Stimulated activated CD8-positive, alpha-beta memory T cell treated with anti-CD3 and anti-CD28 coated beads, Interleukin-4, amount 100 ng/mL, for 48 hours (primary cell): ENCODE measurements at places on chromosomes 5 and 9.
A peak's percentile ranks its signal among the peaks of the same experiment; 100 is the strongest.

- no peak for DNase-seq
Measured at GRCh38 chr5:171906066-171906570, 100.3 kb downstream of the FBXW11 start.

GRCh38 chr9:34501889-34502425, 20.8 kb downstream of the ENHO start:
- DNase-seq, result no peak

DNA sequence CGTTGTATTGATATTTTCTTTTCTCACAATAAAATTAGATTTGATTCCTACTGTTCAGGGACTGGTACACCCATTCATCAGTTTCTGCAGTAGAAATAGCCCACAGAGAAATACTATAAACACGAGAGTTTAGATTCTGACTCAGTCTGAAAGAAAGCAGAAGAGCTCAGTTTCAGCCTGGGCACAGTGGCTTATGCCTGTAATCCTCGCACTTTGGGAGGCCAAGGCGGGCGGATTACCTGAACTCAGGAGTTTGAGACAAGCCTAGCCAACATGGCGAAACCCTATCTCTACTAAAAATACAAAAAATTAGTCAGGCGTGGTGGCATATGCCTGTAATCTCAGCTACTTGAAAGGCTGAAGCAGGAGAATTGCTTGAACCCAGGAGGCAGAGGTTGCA, 8.6 kb downstream of the ITK start:
- DNase-seq, result peak; percentile 72

DNA sequence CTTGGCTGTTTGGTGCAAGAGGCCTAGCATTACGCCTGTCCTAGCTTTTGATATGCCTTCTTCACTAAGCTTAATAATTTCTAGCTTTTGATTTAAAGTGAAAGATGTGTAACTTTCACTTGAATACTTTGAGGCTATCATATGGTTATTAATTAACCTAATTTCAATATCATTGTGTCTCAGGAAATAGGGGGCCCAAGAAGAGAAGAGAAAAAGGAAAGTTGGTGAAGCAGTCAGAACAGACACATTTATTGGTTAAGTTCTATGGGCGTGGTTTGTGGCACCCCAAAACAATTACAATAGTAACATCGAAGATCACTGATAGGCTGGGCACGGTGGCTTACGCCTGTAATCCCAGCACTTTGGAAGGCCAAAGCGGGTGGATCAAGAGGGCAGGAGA, 40.9 kb upstream of the F2RL2 start:
- no peak for DNase-seq

DNA sequence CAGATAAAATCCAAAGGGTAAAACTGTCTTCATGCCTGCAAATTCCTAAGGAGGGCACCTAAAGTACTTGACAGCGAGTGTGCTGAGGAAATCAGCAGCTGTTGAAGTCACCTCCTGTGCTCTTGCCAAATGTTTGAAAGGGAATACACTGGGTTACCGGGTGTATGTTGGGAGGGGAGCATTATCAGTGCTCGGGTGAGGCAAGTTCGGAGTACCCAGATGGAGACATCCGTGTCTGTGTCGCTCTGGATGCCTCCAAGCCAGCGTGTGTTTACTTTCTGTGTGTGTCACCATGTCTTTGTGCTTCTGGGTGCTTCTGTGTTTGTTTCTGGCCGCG, 727 bp upstream of the ADRB2 start:
- no peak for DNase-seq

- no peak for DNase-seq
Measured at GRCh38 chr9:37727013-37727412, 26.6 kb upstream of the TRMT10B start.

DNA sequence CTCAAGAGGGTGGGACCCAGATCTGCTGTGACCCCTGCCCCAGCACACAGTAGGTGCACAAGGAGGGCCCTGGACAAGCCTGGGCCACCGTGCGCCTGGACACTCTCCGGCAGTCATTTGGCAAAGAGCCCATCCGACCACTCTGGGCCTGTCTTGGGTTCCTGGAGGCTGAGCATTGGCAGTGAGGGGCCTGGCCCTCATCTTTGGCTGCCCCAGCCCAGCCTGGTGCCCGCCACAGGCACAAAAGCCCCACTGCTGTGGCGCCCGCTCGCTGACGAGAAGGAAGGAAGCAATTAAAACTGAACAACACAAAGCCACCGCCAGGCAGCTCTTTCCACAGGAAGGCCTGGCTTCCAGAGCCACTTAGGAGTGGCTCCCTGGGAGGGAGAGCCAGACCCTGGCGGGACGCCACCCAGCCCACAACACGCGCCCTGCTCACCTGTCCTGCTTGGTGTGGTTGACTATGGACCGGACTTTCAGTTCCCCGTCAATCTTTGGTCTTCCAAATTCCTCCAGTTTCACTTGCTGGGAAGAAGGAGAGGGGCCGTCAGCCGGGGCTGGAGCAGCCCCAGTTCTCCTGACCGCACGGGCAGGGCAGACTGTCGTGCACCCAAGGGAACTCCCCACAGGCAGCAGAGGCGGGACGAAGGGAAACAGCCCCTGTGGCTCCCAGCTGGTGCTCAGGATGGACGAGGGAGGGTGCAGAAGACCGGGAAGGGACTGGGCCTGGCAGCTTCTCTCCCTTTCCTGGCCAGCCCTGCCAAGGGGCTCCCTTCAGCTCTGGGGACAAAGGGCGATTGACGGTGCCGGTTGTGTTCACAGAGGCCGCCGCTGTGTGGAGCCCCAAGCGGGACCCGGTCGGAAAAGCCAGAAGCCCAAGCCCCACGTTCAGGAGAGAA, 50.9 kb upstream of the SARDH start:
- DNase-seq, result no peak

DNA sequence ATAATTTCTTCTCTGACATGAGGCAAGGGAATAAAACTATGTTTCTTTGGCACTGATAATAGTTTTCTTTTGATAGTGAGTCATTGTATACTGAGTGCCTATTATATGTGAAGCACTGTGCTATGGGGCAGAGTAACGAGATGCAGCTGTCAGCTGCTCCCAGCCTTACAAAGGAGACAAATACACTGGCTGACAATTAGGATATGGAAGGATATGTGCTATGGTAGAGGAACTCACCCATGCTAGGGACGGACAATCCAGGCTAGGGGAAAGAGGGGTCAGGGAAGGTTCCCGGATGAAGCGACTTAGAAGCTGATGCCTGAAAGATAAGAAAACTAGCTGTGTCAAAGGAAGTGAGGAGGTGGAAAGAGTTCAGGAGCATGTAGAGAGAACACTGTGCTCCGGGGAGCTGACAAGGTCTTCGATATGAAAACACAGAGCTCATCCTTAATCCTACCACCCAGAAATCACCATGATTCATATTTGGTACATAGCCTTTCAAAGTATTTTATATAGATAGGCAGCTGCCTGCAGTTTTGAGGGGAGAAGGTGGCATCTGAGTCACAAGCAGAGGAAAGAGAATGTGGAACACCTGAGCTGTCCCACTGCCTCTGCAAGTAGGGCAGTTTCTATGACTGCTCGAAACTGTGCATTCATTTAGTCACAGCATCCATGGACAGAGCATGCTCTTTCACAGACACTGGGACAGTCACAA, 12.1 kb downstream of the BSPRY start:
- peak; percentile 41 for DNase-seq

GRCh38 chr9:109926421-109926869, 146.4 kb downstream of the PALM2AKAP2 start:
- DNase-seq, result no peak

DNA sequence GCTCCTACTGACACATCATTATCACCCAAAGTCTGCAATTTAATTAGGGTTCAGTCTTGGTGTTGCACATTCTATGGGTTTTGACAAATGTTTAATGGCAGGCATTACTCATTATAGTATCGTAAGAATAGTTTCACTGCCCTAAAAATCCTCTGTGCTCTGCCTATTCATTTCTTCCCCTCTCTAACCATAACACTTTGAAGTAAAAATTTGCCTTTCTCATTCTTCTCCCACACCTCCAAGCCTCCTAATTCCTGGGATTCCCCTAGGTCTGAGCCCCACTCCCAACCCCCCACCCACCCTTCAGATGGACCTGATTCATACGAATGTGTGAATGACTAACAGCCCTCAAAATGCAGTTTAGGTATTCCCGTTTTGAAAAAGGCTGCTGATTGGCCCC, 18.4 kb downstream of the ENC1 start:
- no peak for DNase-seq

GRCh38 chr9:100426530-100427365, at the start of gene MSANTD3:
Gene MSANTD3, plus strand, starts transcription at chr9:100427143. Its CDS starts 14,796 bp downstream, at chr9:100441939.
- peak; percentile 69 for DNase-seq
